ENCODE measurements at places on chromosomes 3 and 15. TPM values are rescaled to one million over a fixed set of nuclear protein-coding genes. Genes with fewer than 3 reads are reported as not detected.

The MESP2 gene
- total RNA-seq = 0.28 TPM

The HESX1 gene
- total RNA-seq = 0.36 TPM

The RAD18 gene
- 22.2 TPM for total RNA-seq

The TRPM1 gene
- total RNA-seq = 0.28 TPM

The TIGIT gene
- total RNA-seq = not detected

The CHRM5 gene
- total RNA-seq = under 0.01 TPM

The RTP1 gene
- total RNA-seq = not detected

The SUCNR1 gene
- total RNA-seq = not detected

The PDZRN3 gene
- 17.0 TPM for total RNA-seq

The MESP1 gene
- under 0.01 TPM for total RNA-seq

The OR5K2 gene
- not detected for total RNA-seq

The ANKRD63 gene
- under 0.01 TPM for total RNA-seq

The CLDN18 gene
- not detected for total RNA-seq

All from IMR-90 (cell line).